ENCODE measurements at places on chromosomes 1 and 21.
A peak's percentile ranks its signal among the peaks of the same experiment; 100 is the strongest.

GRCh38 chr1:7007902-7008301, 222.6 kb downstream of the CAMTA1 start:
- no peak for DNase-seq

DNA sequence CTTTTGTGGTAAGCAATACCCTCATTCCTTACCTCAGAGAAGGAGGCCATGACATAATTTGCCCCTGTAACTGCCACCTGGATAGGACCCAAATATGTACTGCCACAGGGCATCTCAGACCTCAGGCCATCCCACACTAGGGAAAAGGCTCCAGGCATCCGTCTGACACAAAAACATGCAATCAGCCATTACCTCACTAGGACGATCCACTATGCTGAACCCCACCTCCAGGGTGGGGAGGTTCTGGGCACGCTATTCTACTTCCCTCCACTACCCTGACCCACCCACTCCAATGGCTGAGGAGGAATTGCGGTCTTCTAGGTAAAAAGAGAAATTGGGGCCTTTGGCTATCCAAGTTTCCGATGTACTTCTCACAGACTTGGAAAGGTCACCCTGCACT, 53.6 kb downstream of the ERI3 start:
- DNase-seq = no peak

DNA sequence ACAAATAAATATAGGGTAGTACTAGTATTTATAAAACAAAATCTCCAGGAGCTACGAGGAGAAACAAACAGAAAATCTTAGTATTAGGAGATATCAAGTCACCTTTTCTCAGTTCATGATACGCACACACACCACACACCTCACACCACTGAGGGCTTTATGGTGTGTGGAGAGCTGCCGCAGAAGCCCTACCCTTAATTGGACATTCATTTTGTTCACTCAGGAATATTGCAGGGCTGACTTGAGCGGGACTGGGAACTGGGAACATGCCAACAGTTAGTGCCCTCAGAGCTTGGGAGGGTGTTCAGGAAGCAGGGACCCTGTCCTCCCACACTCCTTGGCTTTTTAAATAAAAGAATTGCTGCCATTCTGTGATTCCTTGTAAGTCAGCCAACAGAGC, 386.8 kb downstream of the RYR2 start:
- no peak for DNase-seq

GRCh38 chr21:23531444-23531843, 2075.8 kb downstream of the MRPL39 start:
- no peak for DNase-seq

- DNase-seq = peak; percentile 29
These were observed 8.2 kb upstream of the GLRX2 start for GRCh38 chr1:193113258-193113991.

DNA sequence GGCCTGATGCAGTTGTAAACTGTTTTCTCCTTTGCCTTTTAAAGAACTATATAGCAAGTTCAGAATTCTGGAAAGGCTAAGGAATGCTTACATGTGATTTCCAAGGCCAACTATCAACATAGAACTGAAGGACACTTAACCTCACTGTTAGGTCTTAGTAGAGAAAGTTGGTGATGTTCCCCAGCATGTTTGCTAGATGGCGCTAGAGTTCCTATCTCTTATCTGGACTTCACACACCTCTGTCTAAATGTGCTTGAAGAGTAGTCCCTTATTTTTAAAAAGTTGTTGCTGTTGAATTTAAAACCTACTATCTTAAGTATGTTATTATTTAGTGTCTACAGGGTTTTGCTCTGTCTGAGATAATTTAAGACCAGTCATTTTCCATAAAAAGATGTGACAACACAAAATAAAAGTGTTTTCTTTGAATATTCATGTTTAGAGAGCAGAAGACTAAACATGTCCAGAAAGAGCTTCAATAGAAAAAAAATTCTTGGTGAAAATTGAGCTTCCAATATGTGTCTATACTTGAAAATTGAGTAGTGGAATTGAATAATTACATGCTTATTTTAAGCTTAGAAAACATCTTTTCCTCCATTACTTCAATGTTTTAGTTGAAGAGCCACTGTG, 237.3 kb downstream of the S1PR1 start:
- peak; percentile 10 for DNase-seq

DNA sequence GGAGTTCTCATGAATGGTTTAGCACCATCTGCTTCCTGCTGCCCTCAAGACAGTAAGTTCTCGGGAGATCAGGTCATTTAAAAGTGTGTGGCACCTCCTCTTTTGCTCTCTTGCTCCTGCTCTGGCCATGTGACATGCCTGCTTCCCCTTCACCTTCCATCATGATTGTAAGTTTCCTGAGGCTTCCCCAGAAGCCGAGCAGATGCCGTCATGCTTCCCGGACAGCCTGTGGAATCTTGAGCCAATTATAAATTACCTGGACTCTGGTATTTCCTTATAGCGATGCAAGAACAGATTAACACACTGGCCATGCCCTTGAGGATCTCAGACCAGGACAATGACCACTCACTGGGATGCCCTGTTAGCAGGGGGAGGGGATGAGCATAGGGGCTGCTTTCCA, 212.3 kb downstream of the MATN1 start:
- DNase-seq = no peak

DNA sequence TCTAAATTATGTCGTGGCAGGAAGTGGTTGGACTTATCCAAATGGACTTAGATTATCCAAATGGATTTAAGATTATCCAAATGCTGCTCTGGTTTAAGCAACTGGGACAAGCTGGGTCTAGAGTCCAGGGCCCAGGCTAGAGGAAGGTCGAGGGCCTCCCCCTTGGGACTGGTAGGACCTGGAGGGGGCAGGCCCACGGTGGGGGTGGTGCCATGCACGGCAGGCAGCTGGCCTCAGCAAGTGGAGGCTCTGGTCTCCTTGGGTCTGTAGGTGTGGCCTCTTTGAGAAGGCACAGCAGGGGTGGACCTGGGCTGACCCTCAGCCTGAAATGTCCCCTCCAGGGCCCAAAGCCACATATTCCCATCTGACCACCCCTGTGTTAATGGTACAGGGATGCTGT, 29.8 kb downstream of the PADI6 start:
- peak; percentile 63 for DNase-seq

DNA sequence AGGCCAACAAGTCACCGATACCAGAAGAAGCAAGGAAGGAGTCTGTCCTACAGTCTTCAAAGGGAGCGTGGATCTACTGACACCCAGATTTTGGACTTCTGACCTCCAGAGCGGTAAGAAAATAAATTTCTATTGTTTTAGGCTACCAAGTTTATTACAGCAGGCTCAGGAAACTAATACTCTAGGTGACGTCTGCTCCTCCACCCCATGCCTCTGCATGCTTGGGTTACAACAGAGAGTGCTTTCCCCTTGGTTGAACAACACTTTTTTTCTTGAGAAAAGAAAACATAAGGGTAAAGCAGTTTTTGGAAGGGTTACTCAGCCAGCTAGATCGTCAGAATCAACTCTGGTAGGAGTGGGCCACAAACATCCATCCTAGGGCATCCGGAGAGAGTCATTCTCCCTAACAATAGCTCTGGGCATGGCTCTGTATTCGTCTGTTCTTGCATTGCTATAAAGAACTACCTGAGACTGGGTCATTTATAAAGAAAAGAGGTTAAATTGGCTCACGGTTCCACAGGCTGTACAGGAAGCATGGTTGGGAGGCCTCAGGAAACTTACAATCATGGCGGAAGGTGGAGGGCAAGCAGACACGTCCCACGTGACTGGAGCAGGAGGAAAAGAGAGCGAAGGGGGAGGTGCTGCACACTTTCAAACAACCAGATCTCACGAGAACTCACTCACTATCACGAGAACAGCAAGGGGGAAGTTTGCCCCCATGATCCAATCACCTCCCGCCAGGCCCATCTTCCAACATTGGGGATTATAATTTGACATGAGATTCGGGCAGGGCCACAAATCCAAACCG, 22.2 kb upstream of the DNAJC11 start:
- no peak for DNase-seq

DNA sequence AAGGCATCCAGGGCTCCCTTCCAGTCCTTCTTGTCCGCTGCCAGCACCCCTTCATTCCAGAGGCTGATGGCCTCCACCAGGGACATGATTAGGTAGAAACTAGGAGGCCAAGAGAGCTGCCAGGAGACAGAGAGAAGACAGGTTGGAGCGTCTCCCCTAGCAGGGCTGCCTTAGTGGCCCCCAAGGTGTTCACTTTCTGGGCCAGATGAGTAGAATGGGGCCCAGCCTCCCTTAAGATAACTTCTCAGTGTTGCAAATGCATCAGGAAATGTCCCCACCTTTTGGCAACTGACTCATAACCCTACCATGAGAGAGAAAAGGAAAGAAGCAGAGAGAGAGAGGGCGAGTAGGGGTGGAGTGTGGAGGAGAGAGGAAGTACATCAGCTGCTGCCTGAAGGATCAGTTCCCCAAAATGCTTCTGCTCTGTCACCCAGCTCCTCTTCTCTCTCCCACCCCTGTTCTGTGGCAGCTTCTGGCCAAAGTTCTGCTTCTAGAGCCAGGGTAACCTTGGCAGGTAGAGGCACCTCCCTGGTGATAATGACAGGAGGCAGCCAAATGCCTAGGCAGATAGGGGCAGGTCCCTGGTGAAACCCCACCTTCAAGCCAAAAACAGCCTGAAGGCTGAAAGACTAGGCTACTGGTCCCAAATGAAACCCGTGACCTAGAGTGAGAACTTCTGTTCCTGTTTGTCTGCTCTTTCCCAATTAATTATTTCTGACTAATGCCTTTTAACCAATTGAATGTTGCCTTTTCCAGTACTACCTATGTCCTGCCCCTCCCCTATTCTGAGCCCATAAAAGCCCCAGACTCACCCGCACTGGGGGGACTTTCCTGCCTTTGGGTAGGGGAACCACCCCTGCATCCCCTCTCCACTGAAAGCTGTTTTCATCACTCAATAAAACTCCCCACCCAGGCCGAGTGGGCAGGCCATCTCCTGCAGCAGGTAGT, at the start of gene NCF2:
Gene NCF2 (minus strand): TSS at position 216 of the 948 bp plus-strand sequence. CDS start 130 bp downstream, at position 86.
- no peak for DNase-seq

- no peak for DNase-seq
These were observed 119.9 kb upstream of the F3 start for GRCh38 chr1:94661431-94661932.

DNA sequence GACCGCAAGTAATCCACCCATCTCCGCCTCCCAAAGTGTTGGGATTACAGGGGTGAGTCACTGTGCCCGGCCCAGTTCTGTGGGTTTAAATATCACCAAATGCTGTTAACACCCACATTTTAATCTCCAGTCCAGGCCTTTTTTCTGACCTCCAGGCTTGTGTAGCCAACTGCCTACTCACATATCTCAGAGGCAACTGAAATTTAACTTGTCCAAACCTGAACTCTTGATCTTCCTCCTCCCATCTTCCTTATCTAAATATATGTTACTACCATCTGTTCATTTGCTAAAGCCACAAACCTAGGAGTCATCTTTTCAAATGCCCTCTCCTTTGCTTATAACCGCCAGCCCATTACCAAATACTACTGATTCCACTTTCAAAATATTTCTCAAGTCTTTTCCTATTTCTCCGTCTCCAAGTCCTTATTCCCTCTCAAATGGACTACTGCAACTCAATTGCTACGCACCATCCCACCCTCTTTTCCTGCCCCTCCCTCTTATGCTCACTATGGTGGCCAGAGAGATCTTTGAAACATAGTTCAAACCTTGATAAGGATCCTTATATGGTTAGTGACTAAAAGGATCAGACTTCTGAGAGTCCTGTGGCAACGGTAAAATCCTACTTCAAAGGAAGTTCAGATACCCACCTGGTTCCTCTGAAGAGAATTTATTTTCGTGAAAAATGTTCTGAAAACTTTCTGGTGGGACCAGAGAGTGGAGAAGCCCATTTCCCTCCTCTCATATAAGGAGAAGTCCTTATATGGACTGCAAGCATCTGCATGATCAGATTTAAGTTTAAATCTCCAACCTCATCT, 78.5 kb upstream of the CDC42BPA start:
- no peak for DNase-seq

- no peak for DNase-seq
These were observed 90.6 kb downstream of the HIVEP3 start for GRCh38 chr1:41827991-41828570.

DNA sequence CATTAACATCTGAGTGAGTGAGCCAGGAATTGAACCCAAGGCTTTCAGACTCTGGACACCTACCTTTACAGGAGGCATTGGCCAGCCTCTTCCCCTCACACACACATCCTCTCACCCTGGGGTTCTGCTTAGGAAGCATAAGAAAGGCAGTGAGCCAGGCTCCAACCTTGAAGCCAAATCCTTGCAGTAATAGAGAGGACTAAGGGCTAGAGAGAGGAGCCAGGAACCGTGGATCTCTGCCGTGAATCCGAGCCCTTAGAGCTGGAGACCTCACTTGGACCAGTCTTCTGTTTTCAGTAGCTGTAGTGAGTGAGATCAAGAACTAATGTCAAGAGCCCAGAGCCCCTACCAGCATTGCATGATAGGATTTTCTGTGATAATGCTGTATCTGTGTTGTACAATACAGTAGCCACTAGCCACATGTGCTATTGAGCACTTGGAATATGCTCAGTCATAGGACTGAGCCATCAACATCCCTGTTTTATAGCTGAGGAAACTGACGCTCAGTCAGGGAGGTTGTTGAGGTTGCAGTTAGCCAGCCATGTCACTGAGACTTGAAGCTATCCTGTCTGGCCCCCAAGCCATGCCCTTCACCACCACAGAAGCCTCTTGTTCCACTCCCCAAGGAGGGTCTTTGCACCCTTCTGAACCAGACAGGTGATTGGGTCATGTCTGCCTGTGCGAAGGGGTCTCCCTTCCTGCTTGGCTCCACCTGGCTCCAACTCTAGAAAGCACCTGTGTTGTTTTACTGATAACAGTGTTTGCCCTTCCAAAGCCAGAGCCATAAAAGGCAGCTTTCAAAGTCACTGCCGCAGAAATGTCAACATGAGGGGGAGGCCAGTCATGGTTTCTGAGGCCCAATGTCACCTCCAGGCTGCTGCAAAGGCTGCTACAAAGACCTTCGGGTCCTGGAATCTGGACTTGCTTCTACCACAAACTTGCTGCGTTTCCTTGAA, 101.1 kb upstream of the JUN start:
- no peak for DNase-seq

DNA sequence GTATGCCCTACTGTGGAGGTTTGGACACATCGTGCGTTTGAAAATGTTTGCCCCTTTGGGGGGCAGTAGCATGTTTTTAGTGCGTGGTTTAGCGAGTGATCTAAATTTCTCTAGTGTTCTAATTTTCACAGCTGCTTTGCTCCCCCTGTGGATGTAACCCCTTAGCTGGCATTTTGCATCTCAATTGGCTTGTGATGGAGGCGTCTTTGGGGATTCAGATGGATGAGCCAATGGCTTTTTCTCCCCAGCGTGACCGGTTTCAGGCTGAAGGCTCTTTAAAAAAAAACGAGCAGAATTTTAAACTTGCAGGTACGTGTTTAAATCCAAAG, 836 bp downstream of the CDC7 start:
- peak; percentile 42 for DNase-seq
